ENCODE measurements at places on chromosomes 3 and 15.

GRCh38 chr15:37934340-37934739, at the start of gene TMCO5A:
TMCO5A (plus strand) TSS chr15:37934640; CDS start chr15:37936324, 1,684 bp downstream.
- DNase-seq: no peak

DNA sequence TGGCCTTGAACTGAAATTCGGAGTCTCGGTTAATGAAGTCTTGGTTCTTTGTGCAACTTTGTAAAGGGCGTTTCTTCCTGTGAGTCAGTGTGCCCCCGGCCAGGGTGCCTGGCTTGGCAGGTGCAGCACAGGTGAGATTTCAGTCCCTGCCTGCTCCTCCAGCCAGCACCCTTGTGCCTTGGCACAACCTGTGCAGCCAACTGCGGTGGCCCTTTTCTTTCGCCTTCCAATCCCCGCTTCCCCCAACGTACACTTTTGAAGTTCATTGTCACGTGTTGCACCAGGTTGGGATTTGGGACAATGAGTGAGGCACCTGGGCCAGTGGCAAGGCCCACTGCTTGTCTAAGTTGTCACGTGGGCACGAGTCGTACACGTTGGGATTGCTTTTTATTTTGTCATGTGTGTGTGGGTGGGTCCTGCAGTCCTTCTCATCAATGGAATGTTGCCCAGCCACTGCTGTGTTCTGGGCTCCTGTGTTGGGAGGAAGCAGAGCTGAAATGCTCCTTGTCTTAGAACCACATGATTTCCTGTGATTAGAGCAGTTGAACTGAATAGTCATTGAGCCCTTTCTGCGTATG, 242.9 kb upstream of the BHLHE40 start:
- DNase-seq: no peak

GRCh38 chr3:117524890-117525289, 815.3 kb downstream of the TUSC7 start:
- DNase-seq: no peak

GRCh38 chr3:6421666-6422445, 439.1 kb upstream of the GRM7 start:
- DNase-seq: no peak

DNA sequence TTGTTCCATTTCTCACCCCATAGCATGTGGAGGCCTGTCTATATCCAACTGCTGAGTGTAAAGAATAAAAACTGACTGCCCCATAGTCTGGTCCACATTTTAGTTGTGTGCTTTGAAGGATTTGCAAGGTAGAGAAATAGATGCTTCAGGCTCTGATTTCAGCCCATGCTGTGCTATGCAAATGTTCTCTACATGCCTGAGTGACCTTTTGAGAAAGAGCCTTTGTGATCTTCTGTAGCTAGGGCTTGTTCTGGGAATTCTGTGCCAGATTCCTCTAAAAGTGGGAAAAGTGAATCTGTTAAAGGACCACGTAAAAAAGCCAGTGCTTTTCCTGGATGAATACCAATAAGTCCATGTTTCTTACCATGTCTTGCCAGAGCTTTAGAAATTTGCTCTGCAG, 5.2 kb downstream of the KCTD6 start:
- no peak for DNase-seq

DNA sequence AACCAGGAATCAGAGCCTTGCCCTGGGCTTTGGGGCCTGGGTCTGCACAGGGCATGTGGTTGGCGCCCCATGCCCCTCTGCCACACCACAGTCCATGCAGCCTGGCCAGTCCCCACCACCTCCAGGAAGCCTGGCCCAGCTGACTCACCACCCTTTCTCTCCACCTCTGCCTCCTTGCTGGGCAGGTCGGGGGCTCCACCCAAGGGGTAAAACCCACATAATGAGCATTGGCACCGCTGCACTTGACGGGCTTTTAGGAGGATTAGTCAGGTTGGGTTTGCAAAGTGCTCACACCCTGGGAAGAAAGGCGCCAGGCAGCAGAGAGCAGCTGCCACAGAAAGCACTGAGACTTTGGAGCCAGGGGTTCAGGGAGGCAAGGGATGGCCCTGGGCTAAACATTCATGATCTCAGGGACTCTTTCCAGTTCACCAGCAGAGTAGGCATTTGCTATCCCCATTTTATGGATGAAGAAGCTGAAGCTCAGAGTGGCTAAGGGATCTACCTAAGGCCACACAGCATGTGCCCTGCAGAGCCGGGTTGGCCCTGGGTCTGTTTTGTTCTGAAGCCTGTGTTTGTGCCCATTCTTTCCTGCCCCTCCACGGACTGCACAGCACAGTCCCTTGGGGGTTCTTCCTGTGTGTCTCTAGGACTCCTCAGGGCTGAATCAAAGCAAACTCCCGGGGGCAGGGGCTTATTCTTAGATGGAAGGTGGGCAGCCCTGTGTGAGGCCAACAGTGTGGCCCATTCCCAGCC, 113.4 kb downstream of the ETFA start:
- DNase-seq: no peak

- no peak for DNase-seq
These were observed 231.7 kb upstream of the ARRDC4 start for GRCh38 chr15:97728791-97729190.

- DNase-seq: no peak
These were observed 37.3 kb upstream of the CACNA1D start for GRCh38 chr3:53457068-53457467.

DNA sequence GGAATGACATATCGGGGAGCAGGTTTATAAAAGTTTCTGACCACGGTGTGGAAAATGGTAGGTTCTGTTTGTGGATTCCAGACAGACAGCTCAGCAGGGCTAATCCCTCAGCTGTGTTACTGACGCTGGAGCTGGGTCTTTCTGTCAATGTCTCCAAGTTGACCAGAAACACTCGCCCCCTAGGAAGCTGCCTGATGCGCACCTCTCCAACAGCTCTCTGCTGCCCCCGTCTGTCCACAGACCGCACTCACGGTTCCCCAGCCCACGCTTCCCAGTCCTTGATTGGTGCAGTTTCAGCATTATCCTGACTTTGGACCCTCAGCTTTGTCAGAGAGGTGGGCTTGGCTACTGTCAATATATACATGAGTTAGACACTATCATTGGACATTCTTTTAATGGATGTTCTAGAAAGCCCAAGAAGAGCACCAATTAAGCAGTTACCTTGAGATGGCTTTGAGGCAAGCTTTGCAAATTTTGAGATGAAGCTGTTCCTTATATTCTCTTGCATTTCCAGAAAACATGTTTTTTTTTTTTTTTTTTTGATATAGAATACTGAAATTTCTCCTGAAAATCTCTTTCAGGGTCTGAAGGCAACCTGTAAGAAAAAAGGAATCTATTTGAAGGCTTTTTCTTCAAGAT, 98.9 kb upstream of the TBC1D5 start:
- peak; percentile 4 for DNase-seq

- DNase-seq: no peak
These were observed 30.7 kb upstream of the MYLK start for GRCh38 chr3:123914829-123915228.

DNA sequence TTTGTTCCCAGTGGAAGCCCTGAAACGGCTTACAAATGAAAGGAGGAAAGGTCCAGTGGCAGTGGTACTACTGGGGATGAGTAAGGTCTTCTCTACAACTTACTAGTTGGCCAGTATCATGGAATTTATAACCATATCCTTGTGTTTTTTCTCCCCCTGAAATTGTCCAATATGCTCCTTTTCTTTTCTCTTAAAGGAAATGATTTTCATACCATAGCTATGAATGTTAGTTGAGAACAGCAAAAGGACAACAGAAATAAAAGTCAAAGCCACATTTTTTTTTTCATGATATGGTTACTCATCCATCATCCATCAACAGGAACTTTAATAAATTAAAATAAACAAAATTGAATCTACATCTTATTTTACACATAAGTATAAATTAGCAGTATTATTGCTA, 450.4 kb downstream of the MFSD1 start:
- DNase-seq: no peak

- DNase-seq: no peak
These were observed 121.6 kb downstream of the ADAMTS17 start for GRCh38 chr15:100220058-100220768.

DNA sequence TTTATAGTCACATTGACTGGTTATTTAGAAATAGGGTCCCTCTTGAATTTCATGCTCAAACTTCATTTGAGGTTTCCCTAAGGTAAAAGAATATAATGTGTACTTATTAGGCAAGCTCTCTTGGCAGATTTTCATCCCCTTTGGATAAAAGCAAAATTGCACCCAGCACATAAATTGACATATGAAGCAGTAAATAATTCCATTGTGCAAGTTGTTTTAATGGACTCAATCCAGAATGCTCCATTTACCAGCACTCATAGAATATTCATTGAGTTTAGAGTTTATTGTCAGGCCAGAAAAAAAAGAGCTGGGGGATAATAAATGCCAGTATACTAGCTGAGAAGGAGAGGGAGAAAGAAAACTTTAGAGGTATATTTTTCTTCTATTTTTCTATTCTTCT, 136.8 kb downstream of the TPRG1 start:
- no peak for DNase-seq

DNA sequence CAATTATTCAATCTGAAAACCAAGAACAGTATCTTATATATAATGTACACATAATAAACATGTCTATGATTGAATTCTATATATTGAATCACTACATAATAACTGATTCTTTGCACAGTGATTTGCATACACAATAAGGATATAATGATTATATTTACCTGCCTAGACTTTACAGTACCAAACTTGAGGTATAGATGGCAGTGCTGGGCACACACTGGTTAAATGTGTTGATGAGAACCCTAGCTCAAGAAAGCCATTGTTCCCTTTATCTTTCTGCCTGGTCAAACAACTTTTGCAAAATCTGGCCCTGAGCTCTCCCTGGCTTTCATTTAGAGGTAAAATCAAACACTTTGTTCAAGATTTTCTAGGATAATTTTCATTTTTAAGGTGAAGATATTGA, 697.7 kb downstream of the TUSC7 start:
- DNase-seq: no peak

- DNase-seq: no peak
These were observed 2.7 kb downstream of the C3orf22 start for GRCh38 chr3:126555795-126556636.
